ENCODE measurements at places on chromosomes 7 and 10.

DNA sequence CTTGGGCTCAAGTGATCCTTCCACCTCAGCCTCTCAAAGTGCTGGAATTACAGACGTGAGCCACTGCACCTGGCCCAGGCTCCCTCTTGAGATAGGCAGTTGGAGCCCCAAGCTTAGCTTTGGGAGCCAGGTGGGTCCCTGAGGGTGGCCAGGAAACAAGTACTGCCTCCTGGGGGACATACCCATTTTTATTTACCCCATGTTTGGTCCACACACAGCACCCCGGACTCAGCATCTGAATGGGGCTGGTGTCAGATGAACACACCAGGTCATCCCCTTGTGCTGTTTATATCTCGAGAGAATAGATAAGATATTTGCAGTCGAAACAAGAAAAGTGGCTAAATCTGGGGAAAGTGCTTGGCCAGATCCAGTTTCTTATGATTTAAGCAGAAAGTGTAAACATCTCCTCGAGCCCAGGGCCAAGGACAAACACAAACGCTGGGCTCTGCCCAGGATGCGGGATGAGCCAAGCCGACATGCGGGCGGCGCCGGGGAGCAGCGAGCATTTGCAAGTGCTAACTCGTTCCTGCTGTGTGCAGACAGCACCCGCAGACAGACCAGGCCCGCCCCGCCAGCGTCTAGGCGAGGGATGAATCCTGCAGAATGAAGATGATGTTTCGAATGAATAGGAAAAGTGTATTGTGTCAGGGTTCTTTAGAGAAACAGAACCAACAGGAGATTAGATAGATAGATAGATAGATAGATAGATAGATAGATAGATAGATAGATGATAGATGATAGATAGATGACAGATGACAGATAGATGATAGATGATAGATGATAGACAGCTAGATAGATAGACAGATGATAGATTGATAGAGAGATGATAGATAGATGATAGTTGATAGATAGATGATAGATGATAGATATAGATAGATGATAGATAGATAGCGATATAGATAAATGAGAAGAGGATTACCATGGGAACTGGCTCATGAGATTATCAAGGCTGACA is 44.4 kb upstream of the OCM2 start:
- no peak for DNase-seq

DNA sequence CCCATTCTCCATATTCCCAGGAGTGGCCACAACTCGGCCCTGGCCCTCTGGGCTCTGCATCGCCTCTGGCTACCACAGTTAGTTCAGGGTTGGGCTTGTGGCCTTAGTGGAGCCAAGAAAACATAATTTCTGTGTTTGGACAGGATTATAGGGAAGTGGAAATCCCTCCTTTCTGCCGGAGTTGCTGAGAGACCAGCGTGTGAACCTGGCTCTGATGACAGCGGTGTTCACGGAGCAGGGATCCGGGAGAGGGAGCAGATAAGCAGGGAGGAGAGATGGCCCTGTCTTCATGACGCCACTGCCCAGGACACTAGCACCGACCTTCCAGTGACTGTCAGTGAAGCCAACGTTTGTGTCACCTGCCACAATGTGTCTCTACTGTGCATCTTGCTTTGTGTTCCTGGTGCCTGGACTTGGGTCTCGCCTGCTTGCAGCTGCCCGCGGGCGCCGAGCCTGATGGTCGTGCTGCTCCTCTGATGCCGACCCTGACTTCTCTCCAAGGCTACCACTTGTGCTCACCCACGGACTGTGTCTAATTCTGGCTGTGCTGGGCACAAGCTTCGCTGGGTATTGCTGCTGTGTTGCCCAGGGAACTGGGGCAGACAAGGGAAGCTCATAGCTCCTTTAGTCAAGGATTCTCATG is 67.0 kb upstream of the VIPR2 start:
- no peak for DNase-seq

DNA sequence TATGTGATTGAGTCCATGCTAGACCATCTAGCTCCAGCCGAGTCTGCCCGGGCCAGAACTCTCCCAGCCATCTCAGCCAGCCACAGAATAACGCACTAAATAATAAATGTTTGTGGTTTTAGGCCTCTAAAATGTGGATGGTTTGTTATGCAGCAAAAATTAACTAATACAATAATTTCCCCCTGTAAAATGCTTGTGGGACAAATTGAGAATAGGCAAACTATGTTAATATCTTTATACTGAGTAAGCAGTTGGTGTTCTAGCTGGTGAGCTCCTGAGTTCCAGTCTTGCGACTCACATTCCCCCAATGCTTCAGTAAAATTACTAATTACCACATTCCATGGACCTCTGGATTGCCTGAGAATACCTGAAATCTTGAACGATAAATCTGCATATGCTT is 316.8 kb upstream of the NFE2L3 start:
- DNase-seq = no peak

- DNase-seq = peak; percentile 25
These were observed 145.4 kb upstream of the ASAH2 start for GRCh38 chr10:50396491-50397311.

DNA sequence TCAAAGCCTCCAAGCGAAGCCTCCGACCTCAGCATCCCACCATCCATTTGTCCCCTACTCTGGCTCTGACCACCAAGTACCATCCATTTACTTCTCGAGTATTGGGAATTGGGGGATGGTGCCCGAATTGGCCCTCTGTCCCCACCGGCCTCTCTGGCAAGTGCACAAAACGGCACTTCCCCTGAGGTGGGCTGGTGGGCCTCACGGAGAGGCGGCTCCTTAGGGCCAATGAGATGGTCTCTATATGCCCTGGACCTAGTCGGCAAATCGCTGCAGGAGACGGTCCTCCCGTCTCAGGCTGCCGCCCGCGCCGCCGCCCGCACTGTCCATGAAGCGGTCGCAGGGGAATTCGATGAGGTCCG is 2.8 kb downstream of the TRIL start:
- no peak for DNase-seq

GRCh38 chr10:83555264-83555663 is 584.0 kb upstream of the GHITM start:
- no peak for DNase-seq

DNA sequence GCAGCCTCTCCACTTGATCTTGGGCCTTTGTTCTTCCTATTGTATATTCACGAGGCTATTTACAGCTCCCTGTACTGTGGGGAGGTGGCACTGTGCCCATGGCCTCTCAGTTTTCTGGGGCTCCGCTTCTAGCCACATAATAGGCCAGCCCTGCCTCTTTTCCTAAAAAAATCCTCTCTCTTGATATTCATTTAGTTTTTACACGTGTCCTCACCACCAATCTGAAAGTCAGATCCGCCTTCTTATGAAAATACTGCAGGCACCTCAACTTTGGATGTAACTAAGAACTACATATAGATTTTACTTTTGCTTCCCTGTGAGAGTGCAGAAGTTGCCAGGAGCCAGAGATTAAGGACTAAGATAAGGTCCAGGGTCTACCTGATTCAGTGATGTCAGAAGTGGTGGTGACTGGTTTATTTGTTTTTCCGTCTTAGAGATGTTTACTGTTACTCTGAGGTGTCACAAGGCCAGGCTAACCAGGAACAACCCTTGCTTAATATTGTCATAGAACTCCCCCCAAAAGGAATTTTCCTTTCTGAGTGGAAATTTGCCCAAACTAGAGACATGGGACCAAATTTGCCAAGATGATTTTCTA is 7.8 kb downstream of the BAMBI start:
- DNase-seq = no peak

DNA sequence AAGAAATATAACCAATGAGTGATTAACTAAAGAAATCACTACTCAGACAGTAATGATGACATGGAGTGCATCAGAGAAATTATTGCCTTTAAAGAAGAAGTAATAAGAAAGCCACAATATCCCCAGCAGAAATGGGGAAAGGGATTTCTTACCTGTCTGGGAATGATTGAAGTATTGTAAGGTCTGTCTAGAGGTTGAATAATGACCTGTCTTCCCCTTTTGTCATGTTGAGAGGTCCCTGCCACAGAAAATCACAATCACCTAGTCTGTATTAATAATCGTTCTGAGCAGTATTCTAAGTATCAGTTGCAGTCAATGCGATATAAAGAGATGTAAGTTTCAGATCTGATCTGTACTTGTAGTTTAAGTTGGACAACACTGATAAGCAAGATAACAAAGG is 349.1 kb upstream of the TPK1 start:
- DNase-seq = no peak

- no peak for DNase-seq
These were observed 30.2 kb downstream of the LHFPL3 start for GRCh38 chr7:104358446-104359132.

DNA sequence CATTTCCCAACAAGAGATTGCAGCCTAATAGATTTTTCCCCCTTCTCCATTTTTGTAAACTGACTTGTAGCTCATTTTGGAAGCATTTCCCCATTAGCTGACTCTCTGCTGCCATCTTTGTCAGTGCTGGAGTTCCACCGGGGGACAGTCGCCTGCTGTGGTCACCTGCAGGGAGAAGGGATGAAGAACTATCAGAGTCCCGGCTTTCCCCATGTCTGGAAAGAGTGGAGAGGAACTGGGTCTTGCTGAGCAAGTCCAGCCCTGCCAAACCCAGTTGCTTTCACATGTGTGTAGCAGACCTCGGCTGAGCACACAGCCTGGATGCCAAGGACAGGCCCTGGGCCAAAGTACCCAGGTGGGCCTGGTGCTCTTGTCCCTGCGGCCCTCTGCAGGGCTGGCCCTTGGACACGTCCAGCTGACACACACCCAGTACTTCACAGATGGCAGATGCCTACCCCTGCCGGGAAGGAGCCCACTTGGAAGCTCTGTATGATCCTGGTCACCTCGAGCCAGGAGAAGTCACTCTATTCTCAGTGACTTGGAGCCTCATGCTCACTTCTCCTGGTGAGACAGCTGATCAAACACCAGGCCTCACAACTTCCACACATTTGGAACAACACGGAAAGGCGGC is 157.3 kb upstream of the NPVF start:
- no peak for DNase-seq

GRCh38 chr7:20804345-20804744 is 17.7 kb upstream of the SP8 start:
- no peak for DNase-seq

GRCh38 chr7:47552621-47553020 is 29.3 kb downstream of the TNS3 start:
- no peak for DNase-seq

DNA sequence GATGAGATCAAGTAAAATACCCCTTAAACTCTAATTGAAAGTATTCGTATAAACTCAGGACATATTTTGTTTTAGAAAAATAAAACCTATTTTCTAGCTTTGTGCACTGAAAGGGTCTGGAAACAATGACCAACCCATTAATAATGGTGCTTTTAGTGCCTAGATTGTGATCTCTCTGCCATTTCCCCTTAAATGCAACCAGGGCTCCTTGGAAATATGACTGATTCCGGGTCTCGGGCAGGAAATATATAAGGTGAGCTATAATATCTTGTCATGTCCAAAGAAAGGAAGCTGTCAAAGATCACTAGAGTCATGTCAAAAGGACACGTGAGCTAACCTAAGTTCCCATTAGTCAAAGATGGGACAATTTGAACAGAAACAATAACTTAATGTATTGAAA is 12.4 kb upstream of the ADAM12 start:
- DNase-seq = no peak

- no peak for DNase-seq
These were observed 27.8 kb upstream of the LBX1 start for GRCh38 chr10:101257084-101257483.

GRCh38 chr7:50960621-50961310 is 178.1 kb upstream of the GRB10 start:
- DNase-seq = no peak

DNA sequence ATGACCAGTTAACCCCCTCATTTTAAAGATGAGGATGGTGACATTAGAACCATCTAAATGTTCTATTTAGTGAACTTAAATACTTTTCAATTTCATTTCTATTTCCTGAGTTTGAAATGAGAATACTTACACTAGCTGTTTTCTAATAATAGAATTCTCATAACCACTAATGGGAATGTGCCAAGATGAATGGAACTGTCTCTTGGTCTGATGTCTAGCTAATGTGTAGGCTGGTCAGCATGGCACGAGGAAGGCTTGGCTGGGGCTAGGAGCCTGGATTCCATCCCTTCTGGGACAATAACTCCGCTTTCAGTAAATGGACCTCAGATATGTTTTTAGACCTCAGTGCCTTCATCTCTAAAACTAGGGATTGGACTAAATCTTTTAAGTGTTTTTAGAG is 185.8 kb upstream of the NRP1 start:
- DNase-seq = no peak

- no peak for DNase-seq
These were observed 51.9 kb downstream of the ALOX5 start for GRCh38 chr10:45425621-45426563.

GRCh38 chr7:79876848-79877252 is 257.8 kb upstream of the GNAI1 start:
- no peak for DNase-seq

DNA sequence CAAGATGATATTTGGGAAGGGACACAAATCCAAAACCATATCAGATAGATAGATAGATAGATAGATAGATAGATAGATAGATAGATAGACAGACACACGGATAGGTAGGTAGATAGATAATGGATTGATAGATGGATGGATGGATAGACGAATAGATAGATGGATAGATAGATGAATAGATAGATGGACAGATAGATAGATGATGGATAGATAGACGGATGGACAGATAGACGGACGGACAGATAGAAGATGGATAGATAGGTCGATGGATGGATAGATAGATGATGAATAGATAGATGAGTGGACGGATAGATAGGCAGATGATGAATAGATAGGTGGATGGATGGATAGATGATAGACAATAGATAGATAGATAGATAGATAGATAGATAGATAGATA is 39.8 kb downstream of the NPTX2 start:
- DNase-seq = no peak

- no peak for DNase-seq
These were observed 92.9 kb upstream of the DUSP5 start for GRCh38 chr10:110404825-110405224.

DNA sequence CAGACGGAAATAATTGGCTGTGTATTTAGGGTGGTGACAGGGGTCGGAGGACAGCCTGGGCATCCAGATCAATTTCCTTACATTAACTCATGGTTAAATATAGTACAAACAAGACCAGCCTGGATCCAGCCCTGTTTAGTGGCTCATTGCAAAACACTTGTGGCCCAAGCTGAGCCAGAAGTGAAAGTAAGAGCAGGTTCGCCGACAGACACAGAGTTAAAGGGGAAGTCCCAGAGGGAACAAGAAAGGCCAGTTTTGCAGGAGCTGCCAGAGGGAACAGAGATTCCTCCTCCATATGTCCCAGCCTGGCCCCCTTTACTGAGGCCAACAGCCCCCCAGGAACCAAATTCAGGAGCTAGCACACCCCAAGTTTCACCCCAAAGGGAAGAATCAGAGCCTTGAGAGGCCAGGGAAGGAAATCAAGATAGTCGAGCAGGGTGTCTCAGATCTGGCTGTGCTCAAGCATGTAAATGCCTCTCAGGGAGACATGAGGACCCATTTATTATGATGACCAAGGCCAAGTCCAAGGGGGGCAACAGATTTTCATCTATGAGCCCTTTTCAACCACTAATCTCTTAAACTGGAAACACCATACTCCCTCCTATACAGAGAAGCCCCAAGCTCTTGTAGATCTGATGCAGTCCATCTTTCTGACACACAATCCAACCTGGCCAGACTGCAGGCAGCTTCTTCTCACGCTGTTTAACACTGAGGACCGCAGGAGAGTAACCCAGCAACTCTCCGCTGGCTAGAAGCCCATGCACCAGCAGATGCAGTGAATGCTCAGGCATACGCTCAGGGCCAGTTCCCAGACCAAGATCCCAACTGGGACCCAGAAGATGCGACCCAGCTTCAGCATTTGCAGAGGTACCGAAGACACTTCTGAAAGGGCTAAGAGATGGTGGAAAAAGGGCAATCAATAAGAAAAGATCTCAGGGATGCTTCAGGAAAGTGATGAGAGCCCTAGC is 15.9 kb upstream of the ADCK2 start:
- DNase-seq = peak; percentile 19

All from activated CD4-positive, alpha-beta T cell treated with anti-CD3 and anti-CD28 coated beads, Interleukin-2, amount 50 U/mL, for 48 hours (primary cell).